ENCODE measurements at places on chromosomes 13 and 19.

DNA sequence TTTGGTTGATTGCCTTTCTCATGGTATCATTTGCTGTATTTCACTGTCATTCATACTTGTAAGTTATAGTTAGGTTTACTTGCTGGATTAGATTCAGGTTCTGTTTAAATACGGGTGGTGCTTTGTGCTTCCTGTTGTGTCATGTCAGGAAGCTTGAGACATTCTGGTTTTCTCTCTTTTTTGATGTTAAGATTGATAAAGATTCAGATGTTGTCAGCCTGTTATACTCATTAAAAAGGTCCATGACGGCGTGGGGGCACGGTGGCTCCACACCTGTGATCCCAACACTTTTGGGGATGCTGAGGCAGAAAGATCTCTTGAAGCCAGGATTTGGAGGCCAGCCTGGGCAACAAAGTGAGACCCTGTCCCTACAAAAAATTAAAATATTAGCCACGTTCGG is 45.7 kb downstream of the NAA16 start:
- DNase-seq: no peak

GRCh38 chr13:36907821-36908220 is 12.2 kb downstream of the SMAD9 start:
- DNase-seq: no peak

GRCh38 chr13:50572129-50572528 is 271.4 kb downstream of the DLEU7 start:
- no peak for DNase-seq

- DNase-seq: no peak
These were observed 14.6 kb downstream of the RAB20 start for GRCh38 chr13:110546926-110547325.

GRCh38 chr13:43785650-43786471 is 911 bp downstream of the ENOX1 start:
- no peak for DNase-seq

DNA sequence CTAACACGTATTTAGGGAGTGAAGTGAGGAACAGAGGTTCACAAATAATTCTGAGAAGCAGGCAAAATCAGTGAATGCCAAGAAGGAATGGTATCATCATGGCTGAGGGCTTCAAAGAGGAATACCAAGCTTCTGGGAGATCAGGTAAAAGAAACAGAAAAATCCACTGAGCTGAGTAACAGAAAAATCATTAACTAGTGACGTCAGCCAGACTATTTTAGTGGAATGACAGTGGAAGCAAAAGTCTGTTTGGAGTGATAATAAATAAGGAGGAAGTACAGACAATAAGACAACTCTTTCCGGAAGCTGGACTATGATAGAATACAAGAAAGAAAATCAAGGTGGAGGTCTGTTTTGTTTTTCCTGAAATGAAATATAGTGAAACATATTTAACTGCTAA is 83.5 kb downstream of the SACS start:
- no peak for DNase-seq

GRCh38 chr13:62933809-62934208 is 1518.2 kb upstream of the PCDH20 start:
- DNase-seq: no peak

- DNase-seq: no peak
These were observed 14.0 kb upstream of the NAA16 start for GRCh38 chr13:41296879-41297646.

DNA sequence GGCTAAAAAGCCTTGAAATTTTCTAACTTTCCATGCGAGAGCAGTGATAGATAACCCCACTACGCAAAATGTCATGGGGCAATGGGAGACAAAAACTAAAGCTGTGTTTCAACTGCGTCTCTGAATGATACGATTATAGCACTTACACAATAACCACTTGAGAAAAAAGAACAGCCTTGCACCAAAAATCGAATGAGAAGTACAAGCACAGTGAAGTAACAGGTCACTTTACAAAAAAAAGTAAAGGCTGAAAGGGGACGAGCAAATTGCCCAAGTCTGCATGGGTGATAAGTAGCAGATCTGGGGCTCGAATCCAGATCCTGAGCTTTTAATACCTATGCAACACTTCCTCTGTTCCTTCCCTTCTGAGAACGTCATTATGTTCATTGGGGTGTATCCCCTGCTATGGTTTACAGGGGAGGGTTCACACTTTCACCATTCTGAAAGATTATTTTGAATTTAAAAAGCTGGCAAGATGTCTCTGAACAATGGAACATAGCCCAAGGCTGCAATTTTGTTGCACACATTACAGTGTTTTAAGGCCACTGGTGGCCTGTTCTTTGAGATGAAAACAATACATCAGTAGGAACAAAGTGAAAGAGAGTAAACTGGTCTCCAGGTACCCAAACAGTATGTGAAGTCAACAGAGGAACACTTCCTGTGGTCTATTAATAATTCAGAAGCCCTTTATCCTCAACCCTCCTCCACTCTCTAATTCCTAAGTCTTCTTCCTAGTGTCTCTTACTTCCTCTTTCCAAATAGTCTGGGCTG is 3.2 kb downstream of the CPB2 start:
- DNase-seq: no peak

DNA sequence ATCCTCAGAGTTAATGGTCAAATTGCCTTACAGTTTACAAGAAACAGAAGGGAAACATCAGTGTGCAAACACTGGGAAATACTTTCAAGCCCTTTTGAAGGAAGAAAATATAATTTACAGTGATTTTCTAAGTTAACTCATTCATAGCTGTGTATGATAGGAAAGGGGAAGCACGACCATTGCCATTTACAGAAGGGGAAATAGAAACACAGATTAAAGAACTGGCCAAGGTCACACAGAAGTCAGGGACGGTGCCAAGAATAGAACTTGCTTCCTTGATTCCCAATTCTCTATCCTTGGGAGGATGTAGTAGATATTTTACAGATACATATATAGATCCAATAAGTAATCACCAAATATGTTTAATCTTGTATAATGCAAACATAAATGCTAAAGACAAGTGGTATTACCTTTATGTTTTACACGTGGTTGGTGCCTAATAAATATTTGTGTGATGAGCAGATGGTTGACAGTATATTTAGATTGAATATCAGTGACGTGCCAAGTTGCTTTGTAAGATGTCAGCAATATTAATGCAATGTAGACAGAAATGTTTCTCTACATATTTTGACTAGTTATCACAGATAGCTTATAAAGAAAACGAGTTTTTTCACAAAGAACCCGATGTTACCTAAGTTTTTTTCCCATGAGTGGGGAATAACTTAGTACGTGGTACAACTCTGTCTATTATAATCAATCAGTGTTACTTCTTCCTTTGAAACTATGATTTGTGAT is 73.1 kb downstream of the FLT1 start:
- DNase-seq: no peak

DNA sequence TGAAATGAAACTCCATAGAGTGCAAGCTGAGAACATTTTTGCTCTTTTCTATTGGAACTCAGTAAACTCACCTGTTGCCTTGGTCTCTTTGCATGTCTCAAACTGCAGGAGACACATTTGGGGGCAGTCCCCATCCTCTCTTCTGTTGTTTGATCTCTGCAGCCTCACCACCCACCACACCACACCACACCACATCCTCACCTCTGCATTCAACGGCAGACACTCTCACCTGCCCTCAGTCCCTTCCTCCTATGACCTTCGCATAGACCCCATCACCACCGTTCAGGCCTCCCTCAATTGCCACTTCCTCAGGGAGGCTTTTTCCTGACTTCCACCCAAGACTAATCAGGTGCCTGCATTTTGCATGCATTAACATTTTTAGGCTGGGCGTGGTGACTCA is 14.4 kb upstream of the TPM4 start:
- no peak for DNase-seq

- DNase-seq: no peak
These were observed 119.6 kb downstream of the PRR20E start for GRCh38 chr13:57286511-57287098.

GRCh38 chr13:95842898-95843297 is 166.0 kb downstream of the DNAJC3 start:
- no peak for DNase-seq

DNA sequence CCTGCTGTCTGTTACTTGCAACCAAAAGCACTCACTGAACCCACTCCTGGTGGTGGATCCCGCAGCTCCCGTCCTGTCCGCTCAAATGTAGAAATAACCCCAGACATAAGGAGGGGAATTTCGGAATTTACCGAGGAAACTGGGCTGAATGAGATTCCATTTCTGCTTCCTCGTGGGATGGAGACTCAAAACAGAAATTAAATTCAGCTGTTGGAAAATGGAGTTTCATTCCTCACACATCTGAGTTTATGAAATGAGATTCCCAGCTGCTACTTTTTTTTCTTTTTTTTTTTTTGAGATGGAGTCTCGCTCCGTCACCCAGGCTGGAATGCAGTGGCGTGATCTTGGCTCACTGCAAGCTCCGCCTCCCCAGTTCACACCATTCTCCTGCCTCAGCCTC is 44.3 kb downstream of the COLGALT1 start:
- DNase-seq: no peak

Data from stimulated activated CD8-positive, alpha-beta memory T cell treated with anti-CD3 and anti-CD28 coated beads, Interleukin-2, amount 100 ng/mL, for 1 hour (primary cell).